ENCODE measurements at places on chromosomes 3 and 15.

GRCh38 chr15:86213888-86214287 lies 134.2 kb downstream of the AGBL1 start:
- DNase-seq = no peak

- no peak for DNase-seq
These were observed 50.1 kb downstream of the TMOD3 start for GRCh38 chr15:51879555-51879954.

DNA sequence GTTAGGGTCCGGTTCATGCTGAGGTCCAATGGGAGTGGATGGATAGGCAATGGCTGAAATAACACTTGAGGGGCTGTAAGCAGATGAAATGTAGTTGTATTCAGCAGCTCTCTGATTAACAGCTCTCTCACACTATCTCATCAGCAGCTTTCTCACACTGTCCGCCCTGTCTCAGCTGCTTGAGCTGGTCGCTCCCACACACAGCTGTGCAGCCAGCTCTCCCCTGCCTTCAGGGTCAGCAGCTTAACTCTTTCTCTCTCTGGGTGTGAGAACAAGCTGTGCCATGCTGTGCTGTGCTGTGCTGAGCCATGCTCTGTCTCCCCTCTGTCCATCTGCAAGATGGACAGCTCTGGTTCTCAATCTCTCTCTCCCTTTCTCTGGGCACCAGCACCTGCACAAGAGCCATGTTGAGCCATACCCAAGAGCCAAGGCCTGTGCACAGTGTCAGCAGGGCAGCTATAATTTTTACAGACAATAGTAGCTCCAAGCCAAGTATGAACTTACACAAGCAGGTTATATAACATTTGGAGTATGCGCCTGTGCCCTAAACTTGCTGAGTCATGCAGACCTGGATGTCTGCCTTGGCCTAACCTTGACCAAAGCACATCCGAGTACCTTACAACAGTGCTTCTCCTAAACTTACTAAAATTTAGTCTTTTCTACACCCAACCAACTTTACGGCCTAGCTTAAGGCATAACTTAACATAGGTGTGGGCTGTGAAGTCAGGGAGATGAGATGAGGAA lies 291.3 kb upstream of the TRIM42 start:
- peak; percentile 40 for DNase-seq

DNA sequence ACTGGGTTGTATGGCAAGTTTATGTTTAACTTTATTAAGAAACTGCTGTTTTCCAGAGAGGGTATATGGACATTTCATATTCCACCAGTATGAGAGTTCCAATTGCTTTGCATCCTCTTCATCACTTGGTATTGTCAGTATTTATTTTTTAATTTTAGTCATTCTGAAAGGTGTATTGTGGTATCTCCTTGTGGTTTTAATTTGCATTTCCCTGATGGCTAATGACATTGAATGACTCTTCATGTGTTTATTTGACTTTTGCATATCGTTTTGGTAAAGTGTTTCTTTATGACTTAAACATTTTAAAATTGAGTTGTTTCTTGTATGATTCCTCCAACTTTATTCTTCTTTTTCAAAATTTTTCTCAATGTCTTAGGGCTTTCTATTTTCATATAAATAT lies 44.4 kb downstream of the IL1RAP start:
- no peak for DNase-seq

GRCh38 chr3:365268-365667 lies 168.7 kb downstream of the CHL1 start:
- DNase-seq = no peak

DNA sequence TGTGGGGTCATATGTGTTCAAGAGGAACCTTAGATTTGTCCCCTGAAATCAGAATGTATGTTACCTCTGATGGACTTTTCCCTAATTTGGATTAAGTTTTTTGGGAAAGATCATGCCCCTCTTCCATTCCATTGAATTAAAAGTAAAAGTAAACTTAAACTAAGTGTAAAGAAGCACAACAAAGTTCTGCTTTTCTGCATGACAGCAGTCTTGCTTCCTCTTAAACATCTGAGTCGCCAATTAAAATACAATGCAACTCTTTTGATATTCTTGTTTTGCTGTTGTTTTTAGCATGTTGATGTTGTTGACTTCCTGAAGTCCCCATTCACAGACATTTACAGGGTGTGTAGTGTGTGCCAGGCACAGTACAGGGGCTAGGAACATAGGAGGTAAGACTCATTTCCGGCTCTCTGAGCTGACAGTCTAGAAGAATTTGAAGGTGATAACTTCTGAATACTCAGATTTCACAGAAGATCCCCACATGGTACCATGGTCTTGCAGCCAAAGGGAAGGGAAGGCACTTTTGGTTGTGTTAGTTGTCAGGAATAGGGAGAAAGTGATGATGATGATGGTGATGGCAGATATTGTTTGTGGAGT lies 45.0 kb downstream of the USP13 start:
- DNase-seq = no peak

- DNase-seq = no peak
These were observed 153.4 kb upstream of the PFN2 start for GRCh38 chr3:150124142-150124541.

- DNase-seq = no peak
These were observed 10.1 kb downstream of the TGFBR2 start for GRCh38 chr3:30616347-30617027.

GRCh38 chr3:191330530-191331048 lies 263 bp upstream of the UTS2B start:
- DNase-seq = no peak

- DNase-seq = no peak
These were observed 326.6 kb downstream of the ARPP21 start for GRCh38 chr3:35965908-35966307.

GRCh38 chr3:155252535-155252934 lies 40.9 kb downstream of the STRIT1 start:
- no peak for DNase-seq

Data from femur (tissue), 1 donor.